Omental fat pad (tissue), 4 donors: ENCODE measurements at places on chromosomes 13 and 19.

DNA sequence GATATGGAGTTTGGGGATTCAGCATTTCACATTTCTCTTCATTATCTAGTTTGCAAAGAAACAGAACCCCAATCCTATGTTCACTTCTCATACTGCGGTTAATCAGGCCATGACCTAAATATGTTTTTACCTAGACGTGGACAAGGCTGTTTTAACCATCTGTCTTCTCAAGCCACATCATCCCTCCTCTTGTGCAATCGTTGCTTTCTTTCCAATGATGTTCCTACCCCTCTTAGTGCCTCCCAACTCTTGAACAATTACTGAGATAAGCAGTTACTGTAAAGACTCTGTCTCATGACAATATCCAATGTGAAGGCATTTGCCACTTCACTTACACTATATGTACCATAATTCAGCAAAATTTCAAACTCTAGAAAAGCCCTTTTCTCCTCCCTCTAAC, 406.2 kb downstream of the LIG4 start:
- DNase-seq = no peak

DNA sequence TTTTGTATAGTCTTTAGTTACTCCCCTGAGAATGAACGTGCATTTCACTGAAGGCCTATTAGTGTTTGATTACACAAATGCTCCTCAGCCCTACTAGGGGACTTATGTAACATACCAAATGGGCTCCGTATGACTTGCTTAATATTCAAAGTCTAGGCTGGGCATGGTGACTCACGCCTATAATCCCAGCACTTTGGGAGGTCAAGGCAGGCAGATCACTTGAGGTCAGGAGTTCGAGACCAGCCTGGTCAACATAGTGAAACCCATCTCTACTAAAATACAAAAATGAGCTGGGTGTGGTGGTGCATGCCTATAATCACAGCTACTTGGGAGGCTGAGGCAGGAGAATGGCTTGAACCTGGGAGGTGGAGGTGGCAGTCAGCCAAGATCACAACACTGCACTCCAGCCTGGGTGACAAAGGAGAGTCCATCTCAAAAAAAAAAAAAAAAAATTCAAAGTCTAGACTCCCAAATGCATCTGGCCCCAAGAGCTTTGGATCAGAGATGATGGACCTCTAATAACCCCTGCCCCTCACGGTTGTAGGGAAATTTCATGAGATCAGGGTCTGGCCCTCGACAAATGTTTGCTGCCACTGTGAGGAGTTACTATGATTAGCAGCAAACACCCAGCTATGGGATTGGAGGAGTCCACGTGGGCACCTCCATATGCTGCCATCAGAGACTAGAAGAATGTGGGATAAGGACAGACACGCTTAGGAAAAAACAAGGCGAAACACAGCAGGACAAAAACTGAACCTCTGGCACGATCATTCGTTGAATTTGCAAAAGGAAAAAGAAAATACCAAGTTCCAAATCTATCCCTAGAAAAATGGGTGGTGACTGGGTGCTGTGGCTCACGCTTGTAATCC, 4.6 kb downstream of the FBXO17 start:
- no peak for DNase-seq

GRCh38 chr19:50562996-50563395, 5.2 kb downstream of the LRRC4B start:
- no peak for DNase-seq

DNA sequence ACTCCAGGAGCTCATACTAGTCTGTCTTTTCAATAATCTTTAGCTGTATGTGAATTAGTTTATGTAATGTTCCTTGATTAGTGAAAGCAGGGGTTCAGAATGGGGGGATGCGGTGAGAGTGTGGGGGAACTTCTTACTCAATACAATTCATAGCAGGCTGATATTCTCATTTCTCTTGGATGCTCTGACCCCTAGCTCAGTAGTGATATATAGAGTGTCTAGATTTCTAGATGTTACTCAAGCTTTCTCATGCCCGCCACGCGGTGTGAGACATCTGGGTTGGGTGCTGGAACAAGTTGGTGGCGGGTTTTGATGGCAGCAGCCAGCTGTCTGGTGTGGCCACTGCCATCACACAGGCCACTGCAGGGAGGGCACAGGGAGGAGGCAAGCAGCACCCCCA, 39.3 kb upstream of the FLT1 start:
- no peak for DNase-seq

DNA sequence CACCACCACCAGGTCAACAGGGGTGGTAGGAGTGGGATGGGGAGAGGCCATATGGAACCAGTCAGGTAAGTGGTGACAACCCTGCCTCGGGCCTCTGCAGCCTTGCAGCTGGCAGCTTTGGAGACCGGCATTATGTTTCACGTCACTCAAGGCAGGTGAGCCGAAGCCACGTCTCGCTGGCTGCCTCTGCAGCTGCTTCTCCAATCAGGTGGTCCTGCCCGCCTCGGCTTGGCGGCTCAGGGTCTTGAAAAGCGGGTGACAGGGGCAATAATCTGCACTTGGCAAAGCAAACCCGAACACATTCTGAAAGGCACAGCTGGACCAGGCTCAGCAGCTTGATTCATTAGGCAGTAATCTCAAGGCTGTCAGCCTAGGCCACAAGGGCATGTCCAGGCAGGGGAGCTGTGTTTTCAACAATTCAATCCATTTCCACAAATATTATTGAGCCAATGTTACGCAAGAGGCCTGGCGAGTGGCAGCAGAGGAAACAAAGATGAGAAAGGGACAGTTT, 77.4 kb upstream of the PCDH8 start:
- DNase-seq = no peak

- no peak for DNase-seq
These were observed 4.0 kb upstream of the FLT3LG start for GRCh38 chr19:49469828-49470614.

GRCh38 chr19:35787227-35787799, 11.9 kb downstream of the ARHGAP33 start:
- DNase-seq = no peak
